ENCODE measurements at places on chromosomes 3 and 15.
A peak's percentile ranks its signal among the peaks of the same experiment; 100 is the strongest.

DNA sequence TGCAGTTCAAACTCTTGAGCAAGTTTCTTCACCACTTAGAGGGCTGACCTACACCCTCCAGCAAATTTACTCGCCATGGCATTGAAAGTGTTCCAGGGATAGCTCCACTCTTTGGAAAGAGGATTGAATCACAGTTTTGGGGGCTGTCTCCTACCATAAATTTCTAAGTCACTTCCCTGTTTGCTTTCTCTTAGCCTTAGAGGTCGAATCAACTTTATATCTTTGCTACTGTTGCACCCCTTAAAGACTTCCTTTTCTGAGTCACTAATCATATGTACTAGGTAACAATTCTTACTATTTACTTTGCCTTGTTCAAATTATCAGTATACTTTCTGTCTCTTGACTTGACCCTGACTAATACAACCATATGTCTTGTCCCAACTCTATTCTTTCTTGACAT is 1151.8 kb upstream of the ALCAM start:
- no peak for DNase-seq

DNA sequence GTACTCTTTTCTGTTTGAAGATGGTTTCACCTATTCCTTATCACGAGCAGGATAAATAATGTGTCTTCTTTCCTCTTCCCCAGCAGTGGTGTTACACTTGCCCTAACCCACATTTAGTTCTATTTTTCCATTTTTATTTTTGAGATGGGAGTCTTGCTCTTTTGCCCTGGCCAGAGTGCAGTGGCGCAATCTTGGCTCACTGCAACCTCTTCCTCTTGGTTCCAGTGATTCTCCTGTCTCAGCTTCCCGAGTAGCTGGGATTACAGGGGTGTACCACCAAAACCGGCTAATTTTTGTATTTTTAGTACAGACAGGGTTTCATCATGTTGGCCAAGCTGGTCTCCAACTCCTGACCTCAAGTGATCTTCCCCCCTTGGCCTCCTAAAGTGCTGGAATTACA is 372.4 kb downstream of the FOXP1 start:
- DNase-seq = no peak

DNA sequence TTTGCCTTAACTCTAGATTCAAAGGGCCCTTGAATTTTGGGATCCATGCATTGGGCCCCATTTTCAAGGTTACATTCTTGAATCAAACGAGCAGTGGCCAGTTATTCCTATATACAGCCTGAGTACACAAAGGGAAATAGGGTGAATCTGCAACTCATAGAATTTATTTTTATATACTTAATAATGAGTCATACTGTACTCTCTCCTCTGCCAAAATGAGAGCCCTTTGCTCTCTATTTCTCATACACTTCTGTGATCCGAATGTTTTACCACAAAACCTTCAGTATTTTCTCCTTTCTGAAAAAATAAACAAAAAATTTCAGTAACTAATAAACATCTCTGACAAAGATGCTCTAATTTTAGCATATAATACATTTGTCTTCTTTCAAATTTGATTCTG is 116.7 kb downstream of the SERPINI1 start:
- no peak for DNase-seq

- DNase-seq = no peak
Observed at GRCh38 chr15:38471974-38472373, 18.0 kb downstream of the FAM98B start.

- DNase-seq = no peak
Observed at GRCh38 chr3:40043444-40043755, 234.0 kb downstream of the MYRIP start.

DNA sequence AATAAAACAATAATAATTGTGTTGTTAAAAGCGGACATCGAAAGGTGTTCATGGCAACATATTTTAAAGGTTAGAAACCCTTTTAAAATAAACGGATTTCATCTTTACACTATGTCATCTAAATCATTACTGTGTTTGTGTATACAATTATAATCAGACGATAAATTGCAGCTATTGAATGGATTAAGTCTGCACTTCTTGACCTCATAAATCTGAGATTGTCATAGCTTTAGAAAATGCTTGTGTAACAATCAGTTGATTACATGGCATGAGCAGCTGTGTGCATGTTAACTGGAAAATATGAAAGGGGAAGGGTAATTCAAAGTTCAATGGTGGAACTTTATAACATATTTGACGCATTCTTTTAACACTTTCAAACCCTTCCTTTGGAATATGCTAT is 152.4 kb upstream of the MDFIC2 start:
- no peak for DNase-seq

- peak; percentile 29 for DNase-seq
Observed at GRCh38 chr3:35932995-35933394, 293.7 kb downstream of the ARPP21 start.

DNA sequence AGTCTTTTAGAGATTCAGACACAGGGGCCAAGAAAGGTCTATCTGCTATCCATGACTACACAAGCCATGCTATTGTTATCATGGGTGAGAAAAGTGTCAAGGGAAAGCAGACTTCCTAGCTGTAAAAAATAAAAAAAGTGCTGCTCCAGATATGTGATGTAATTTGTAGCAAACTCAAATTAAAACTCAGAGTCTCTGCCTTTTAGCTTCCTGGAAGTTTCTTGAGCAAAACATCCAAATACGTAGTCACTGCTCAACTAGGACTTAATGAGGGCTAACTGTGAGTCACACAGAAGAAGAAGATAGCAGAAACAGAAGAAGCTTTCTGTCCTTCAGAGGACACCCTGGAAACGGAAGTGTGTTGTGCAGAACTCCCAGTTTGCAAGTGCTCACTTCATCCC is 393.4 kb upstream of the NR2F2 start:
- DNase-seq = no peak

- DNase-seq = no peak
Observed at GRCh38 chr3:12901623-12902045, 60.3 kb upstream of the RPL32 start.

DNA sequence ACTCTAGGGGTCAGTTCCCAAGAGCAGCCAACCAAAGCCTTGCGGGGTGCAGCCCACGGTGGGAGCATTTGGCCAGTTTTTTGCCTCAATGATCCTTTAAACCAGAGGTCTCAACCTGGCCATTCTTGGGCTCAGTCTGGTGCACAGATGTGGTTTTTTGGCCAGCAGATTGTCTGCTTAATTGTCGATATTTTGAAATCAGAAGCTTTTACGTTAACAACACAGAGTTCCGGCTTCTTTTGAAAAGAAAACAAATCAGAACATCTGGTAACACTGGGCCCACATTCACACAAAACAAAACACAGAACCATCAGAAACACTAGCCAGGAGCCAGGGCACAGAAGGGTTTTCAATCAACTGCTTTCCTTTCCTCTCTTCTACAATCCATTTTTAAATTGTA is 127.7 kb downstream of the XXYLT1 start:
- no peak for DNase-seq

DNA sequence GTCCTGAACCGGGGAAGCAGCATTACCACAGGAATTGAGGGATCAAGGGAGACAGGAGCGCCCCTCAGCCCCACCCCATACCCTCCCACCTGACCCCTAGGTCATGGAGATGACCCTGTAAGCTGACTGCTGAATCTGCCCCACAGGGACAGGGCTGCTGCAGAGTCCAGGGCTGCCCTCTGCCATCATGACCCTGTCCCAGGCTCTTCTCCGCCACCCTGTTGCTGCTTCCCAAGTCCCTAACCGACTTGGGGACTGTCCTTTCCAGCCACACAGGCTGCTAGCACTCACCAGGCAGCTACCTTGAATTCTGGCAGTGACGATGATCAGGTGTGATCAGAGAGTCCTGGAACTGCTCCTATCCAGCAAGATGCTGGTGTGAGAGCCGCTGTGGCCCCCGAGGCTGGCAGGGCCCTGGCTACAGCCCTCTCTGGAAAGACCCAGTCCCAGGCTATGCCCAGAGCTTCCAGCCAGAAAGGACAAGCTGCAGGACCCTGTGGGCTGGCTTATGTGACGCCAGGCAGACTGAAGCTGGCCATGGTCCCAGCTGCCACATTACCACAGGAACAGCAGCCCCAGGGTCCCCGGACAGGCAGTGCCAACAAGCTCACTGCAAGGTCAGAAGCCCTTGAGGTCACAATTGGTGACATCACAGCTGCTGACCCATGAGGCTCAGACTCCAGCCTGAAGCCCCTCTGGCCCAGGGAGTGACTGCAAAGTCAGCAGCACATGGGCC is at the start of gene C3orf22:
Gene C3orf22 (minus strand): TSS at position 597 of the 736 bp plus-strand sequence. CDS start 5,542 bp downstream, outside the sequence.
- no peak for DNase-seq

DNA sequence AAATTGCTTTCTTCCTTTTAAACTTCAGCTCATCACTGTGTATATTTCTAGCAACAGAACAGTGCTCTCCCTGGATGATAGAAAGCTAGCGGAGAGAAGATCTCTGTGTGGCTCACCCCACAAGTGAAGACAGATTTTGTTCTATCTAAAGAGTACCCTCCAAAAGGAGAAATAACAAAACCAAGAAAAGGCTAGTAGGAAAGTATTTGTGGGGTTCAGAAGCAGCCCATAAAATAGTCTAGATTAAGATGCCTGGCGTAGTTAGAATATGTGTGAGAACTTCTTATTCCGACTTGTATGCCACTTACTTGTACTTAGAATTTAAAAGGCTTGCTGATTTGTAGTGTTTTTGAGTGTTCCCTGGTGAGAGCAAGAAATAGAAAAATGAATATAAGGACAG is 214.9 kb upstream of the IL12A start:
- DNase-seq = no peak

GRCh38 chr15:92533298-92533697 is 122.3 kb downstream of the FAM174B start:
- DNase-seq = no peak

DNA sequence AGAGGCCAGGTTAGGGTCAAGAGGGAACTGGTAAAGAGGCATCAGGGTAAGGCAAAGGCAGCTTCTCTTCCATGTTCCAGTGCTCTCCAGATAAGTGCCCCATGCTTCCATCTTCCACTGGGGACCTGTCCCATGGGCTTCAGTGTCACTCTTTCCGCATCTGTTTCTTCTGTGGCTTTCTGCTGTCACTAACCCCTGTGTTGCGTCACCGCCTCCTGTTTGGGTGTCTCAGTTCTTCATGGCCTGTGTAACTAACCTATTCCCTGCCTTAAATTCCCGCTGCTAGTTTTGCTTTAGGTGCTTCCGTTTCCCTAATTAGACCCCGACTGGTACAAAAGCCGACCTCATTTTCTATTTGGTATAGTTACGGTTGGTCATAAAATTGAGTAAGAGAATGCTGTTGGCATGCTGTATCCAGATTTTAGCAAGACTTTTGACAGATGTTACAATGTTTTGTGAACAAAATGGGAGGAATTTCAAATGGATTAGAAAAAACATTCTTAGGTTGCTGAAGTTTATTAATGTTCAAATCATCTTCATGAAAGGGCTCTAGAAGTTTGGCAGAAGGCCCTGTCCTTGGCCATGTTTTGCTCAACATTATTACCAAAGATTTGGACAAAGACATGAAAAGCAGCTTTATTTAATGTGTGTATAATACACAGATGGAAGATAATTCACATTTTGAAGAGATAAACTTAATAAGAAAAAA is 245.3 kb downstream of the BBX start:
- DNase-seq = no peak
